Esophagus muscularis mucosa (tissue), 4 donors: ENCODE measurements at places on chromosomes 5 and 9. TPM values are rescaled to one million over a fixed set of nuclear protein-coding genes. Genes with fewer than 3 reads are reported as not detected.

NME5 gene
- total RNA-seq = 1.1 TPM

GRCh38 chr9:91693226-91693625 lies 256.8 kb downstream of the ROR2 start:
- H3K27me3 ChIP-seq = no peaks in the 10 kb centered on the region
- H3K4me1 ChIP-seq = peaks cover 13% of the 10 kb centered on the region
- peak; percentile 84 for DNase-seq
- H3K27ac ChIP-seq = no peak overlapping the region
- H3K36me3 ChIP-seq = no peaks in the 10 kb centered on the region

DNA sequence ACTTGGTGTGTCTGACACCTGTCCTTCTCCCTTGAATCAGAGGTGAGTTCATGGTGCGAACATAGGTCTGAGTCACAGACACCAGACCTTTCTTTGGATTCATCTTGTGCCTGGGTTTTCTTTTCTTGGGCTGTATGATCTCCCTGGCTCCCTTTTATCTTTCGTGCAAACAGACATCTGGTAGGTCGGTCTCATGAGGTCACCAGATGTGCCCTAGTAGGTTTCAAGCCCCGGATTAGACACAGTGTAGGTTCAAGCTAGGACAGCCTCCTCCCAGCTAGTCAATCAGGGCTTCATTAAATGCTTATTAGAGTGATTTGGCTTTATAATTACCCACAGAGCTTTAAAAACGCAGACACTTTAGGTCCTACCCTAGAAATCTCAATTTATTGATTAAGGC lies 106.0 kb upstream of the MYO10 start:
- no peaks in the 10 kb centered on the region for H3K4me1 ChIP-seq
- H3K36me3 ChIP-seq = no peaks in the 10 kb centered on the region
- H3K4me3 ChIP-seq = no peak overlapping the region
- DNase-seq = no peak
- no peaks in the 10 kb centered on the region for H3K27me3 ChIP-seq
- H3K27ac ChIP-seq = no peak overlapping the region

DNA sequence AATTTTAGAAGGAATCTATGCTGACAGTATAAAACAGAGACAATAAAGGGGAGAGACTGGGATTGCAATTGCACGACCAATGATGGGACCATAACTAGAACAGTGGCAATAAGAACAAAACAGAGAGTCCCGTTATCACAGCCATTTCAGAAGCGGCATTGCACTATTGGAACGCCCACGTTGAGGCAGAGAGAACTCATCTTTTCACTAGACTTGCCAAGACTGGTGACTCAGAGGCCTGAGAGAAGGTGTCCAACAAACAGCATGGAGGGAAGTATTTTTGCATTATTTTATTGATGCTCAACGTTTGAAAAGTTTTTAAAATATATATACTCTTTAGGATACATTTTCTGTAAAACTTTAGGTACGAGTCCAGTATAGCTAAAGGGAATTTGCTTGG lies 737.7 kb downstream of the TLE1 start:
- no peaks in the 10 kb centered on the region for H3K36me3 ChIP-seq
- no peak overlapping the region for H3K27ac ChIP-seq

LCN9 gene
- not detected for total RNA-seq

OMD gene
- total RNA-seq = 19.9 TPM

SPINK13 gene
- total RNA-seq = not detected

DNA sequence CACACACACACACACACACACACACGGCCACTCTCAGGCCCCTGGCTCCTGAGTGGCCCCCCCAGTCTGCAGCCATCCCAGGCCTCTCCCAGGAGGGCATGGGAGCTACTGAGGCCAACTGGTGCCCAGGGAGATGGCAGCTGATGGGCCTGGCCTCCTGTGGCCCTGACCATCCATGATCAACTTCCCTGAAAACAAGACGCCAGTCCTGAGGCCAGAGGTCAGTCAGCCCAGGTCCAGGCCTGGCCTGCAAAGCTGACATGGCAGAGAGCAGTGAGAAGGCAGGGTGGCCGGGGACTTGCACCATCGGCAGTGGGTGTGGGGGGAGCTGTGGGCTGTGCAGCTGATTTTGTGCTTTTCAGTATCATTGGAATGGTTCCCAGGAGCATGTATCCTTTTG lies 47.0 kb downstream of the SARDH start:
- no peaks in the 10 kb centered on the region for H3K36me3 ChIP-seq
- no peak overlapping the region for H3K4me3 ChIP-seq
- no peaks in the 10 kb centered on the region for H3K4me1 ChIP-seq
- H3K27ac ChIP-seq = no peak overlapping the region
- no peaks in the 10 kb centered on the region for H3K27me3 ChIP-seq
- DNase-seq = no peak

DNA sequence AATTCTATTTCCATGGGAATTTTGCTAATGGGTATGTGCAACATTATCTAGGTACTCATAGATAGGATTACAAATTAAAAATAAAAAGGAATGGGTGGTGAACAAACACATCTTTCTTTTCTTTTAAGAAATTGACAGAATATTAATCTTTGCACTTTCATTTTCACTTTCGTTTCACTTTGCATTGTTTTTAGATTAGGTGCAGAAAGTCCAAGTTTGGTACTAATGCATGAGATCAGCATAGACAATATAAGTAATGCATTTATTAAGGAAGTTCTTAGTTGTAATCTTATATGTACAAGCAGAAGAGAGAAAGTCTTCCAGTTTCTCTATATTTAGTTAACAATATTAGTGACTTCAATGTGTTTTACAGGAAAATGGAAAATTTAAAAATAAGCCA lies 196.5 kb downstream of the COMMD10 start:
- no peaks in the 10 kb centered on the region for H3K27me3 ChIP-seq
- no peak overlapping the region for H3K4me3 ChIP-seq
- no peaks in the 10 kb centered on the region for H3K36me3 ChIP-seq
- no peak overlapping the region for H3K27ac ChIP-seq
- no peaks in the 10 kb centered on the region for H3K4me1 ChIP-seq

- no peak for DNase-seq
- H3K4me3 ChIP-seq = no peak overlapping the region
These were observed 209.5 kb downstream of the ARHGAP26 start for GRCh38 chr5:142979636-142980035.

- no peak overlapping the region for H3K4me3 ChIP-seq
- H3K4me1 ChIP-seq = no peaks in the 10 kb centered on the region
- H3K36me3 ChIP-seq = no peaks in the 10 kb centered on the region
These were observed 331.3 kb upstream of the SEMA6A start for GRCh38 chr5:116905885-116906284.

DNA sequence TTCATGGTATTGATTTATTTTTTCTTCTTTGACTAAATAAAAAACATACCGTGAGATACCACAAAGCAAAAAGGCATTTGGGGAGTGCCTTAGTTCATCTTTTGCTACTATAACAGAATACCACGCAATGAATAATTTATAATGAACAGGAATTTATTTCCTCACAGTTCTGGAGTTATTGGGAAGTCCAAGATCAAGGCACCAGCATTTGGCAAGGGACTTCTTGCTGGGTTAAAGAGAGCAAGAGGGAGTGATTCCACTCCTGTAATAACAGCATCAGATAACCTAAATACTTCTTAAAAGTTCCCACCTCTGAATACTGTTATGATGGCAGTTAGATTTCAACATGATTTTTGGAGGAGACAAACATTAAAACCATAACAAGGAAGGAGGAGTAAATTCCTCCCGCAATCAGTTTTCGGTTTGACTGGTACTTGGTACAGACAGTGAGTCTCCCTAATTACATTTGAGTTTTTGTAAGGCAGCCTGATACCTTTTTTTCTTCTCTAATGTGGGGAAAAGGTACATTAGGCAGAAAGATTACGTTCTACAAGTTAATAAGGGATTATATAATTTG lies 8.8 kb upstream of the OMD start:
- DNase-seq = no peak
- no peaks in the 10 kb centered on the region for H3K27me3 ChIP-seq
- H3K4me1 ChIP-seq = peaks cover 8% of the 10 kb centered on the region

DNA sequence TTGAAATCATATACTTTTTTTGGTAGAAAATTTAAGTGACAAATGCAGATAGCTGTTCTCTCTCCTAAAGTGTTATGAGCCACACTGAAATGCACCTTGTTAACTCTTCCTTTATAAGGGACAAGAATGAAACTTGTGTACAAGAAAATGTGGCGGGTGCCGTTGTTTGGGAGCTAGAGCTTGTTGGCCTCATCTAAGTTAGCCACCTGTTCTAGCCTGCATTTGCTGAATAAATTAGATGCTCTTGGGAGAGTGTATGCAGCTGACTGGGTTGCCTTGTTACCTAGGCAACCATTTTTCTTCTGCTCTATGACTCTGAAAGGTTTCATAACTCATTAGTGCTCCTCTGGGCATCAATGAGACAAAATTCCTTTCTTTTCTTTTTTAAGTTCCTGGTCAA lies 174.3 kb downstream of the TAF11L14 start:
- H3K4me1 ChIP-seq = no peaks in the 10 kb centered on the region
- H3K4me3 ChIP-seq = no peak overlapping the region
- H3K27ac ChIP-seq = no peak overlapping the region
- no peak for DNase-seq
- H3K27me3 ChIP-seq = no peaks in the 10 kb centered on the region
- no peaks in the 10 kb centered on the region for H3K36me3 ChIP-seq

GRCh38 chr9:93080406-93080805 lies 15.6 kb upstream of the CARD19 start:
- no peaks in the 10 kb centered on the region for H3K27me3 ChIP-seq
- no peak overlapping the region for H3K4me3 ChIP-seq
- no peaks in the 10 kb centered on the region for H3K4me1 ChIP-seq
- no peak for DNase-seq
- H3K27ac ChIP-seq = no peak overlapping the region
- H3K36me3 ChIP-seq = no peaks in the 10 kb centered on the region

- H3K36me3 ChIP-seq = no peaks in the 10 kb centered on the region
- H3K4me1 ChIP-seq = peaks cover under 1% of the 10 kb centered on the region
- no peaks in the 10 kb centered on the region for H3K27me3 ChIP-seq
- no peak overlapping the region for H3K27ac ChIP-seq
- no peak overlapping the region for H3K4me3 ChIP-seq
These were observed 132.9 kb downstream of the BARX1 start for GRCh38 chr9:93822229-93822628.

- peaks cover 11% of the 10 kb centered on the region for H3K4me1 ChIP-seq
- no peaks in the 10 kb centered on the region for H3K27me3 ChIP-seq
- no peak overlapping the region for H3K27ac ChIP-seq
- no peaks in the 10 kb centered on the region for H3K36me3 ChIP-seq
- DNase-seq = no peak
These were observed 65.7 kb downstream of the ZDHHC21 start for GRCh38 chr9:14627513-14627912.

- H3K27me3 ChIP-seq = no peaks in the 10 kb centered on the region
- no peaks in the 10 kb centered on the region for H3K36me3 ChIP-seq
- DNase-seq = no peak
- H3K4me1 ChIP-seq = peaks cover 32% of the 10 kb centered on the region
- H3K27ac ChIP-seq = no peak overlapping the region
- no peak overlapping the region for H3K4me3 ChIP-seq
These were observed 5.0 kb downstream of the DMRT2 start for GRCh38 chr9:1055166-1055565.

- peaks cover 52% of the 10 kb centered on the region for H3K36me3 ChIP-seq
- peaks cover 71% of the 10 kb centered on the region for H3K4me1 ChIP-seq
- H3K27me3 ChIP-seq = no peaks in the 10 kb centered on the region
- no peak overlapping the region for H3K27ac ChIP-seq
- H3K4me3 ChIP-seq = no peak overlapping the region
- DNase-seq = no peak
These were observed 18.7 kb downstream of the RAB14 start for GRCh38 chr9:121182989-121183388.

- no peaks in the 10 kb centered on the region for H3K36me3 ChIP-seq
- no peak overlapping the region for H3K27ac ChIP-seq
- no peaks in the 10 kb centered on the region for H3K27me3 ChIP-seq
- no peak overlapping the region for H3K4me3 ChIP-seq
These were observed 103.6 kb downstream of the HSPA4 start for GRCh38 chr5:133155326-133155969.

C5orf58 gene
- not detected for total RNA-seq

GPRIN1 gene
- 0.42 TPM for total RNA-seq

IFNA2 gene
- not detected for total RNA-seq

LCN12 gene
- not detected for total RNA-seq

- no peak overlapping the region for H3K27ac ChIP-seq
- no peak for DNase-seq
- no peaks in the 10 kb centered on the region for H3K36me3 ChIP-seq
- no peaks in the 10 kb centered on the region for H3K27me3 ChIP-seq
- peaks cover 3% of the 10 kb centered on the region for H3K4me1 ChIP-seq
These were observed 264.0 kb downstream of the EPB41L4A start for GRCh38 chr5:112154940-112155686.

GRCh38 chr9:92961627-92962302 lies 14.4 kb downstream of the FGD3 start:
- no peaks in the 10 kb centered on the region for H3K36me3 ChIP-seq
- DNase-seq = no peak
- no peak overlapping the region for H3K4me3 ChIP-seq
- H3K27ac ChIP-seq = no peak overlapping the region
- no peaks in the 10 kb centered on the region for H3K4me1 ChIP-seq

GRCh38 chr9:28287455-28287854 lies 714.2 kb upstream of the C9orf72 start:
- no peaks in the 10 kb centered on the region for H3K27me3 ChIP-seq
- no peak for DNase-seq
- no peaks in the 10 kb centered on the region for H3K4me1 ChIP-seq
- no peak overlapping the region for H3K4me3 ChIP-seq
- H3K27ac ChIP-seq = no peak overlapping the region

GRCh38 chr9:10252174-10252573 lies 360.6 kb downstream of the PTPRD start:
- no peaks in the 10 kb centered on the region for H3K27me3 ChIP-seq
- H3K4me1 ChIP-seq = no peaks in the 10 kb centered on the region
- no peak overlapping the region for H3K4me3 ChIP-seq
- H3K27ac ChIP-seq = no peak overlapping the region

GRCh38 chr5:151892393-151892792 lies 32.3 kb downstream of the GLRA1 start:
- H3K27me3 ChIP-seq = no peaks in the 10 kb centered on the region
- peaks cover 22% of the 10 kb centered on the region for H3K4me1 ChIP-seq
- no peaks in the 10 kb centered on the region for H3K36me3 ChIP-seq
- DNase-seq = no peak
- H3K4me3 ChIP-seq = no peak overlapping the region

- no peaks in the 10 kb centered on the region for H3K36me3 ChIP-seq
- no peak overlapping the region for H3K4me3 ChIP-seq
- no peaks in the 10 kb centered on the region for H3K27me3 ChIP-seq
- no peak overlapping the region for H3K27ac ChIP-seq
These were observed 1042.3 kb downstream of the CDH12 start for GRCh38 chr5:21810737-21811316.

GRCh38 chr5:36666986-36667385 lies 60.6 kb downstream of the SLC1A3 start:
- no peaks in the 10 kb centered on the region for H3K27me3 ChIP-seq
- H3K4me1 ChIP-seq = no peaks in the 10 kb centered on the region
- no peaks in the 10 kb centered on the region for H3K36me3 ChIP-seq

DNA sequence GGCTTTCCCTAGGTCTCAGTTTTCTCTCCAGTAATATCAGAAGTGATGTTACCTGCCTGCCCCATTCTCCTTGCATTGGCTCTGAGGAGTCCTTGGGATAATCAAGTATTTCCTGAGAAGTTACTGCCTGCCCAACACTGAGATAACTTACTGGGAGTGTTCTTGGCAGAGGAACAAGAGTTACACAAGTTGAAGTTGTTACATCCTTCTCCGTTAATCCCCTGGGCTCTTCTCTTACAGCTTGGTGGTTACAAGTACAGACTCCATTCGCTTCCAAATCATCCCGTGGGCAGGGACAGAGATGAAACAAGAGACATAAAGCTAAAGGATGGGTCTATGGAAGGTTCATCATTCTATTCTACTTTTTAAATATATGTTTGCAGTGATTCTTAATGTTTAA lies 74.1 kb upstream of the SAP30L start:
- no peak for DNase-seq
- peaks cover 57% of the 10 kb centered on the region for H3K4me1 ChIP-seq
- peak overlapping the region; percentile 4 for H3K27ac ChIP-seq
- H3K27me3 ChIP-seq = no peaks in the 10 kb centered on the region
